ENCODE measurements at places on chromosomes 12 and 14.

DNA sequence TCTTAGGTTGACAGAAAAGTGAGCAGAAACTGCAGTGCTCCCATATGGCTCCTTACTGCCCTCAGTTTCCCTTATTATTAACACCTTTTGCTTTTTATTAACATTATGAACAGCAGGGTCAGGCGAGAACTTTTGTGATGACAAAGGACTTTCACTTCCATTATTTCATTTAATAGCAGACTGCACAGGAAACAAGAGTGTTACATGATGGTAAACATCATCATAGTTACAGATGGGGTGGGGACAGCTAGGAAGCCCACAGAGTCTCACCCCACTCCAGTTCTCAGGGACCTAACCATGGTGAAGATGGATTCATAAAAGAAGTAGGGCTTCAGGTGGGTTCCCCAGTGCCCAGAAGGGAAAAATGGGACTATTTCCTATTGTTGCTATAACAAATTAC is 110.1 kb upstream of the PELI2 start:
- DNase-seq: no peak

DNA sequence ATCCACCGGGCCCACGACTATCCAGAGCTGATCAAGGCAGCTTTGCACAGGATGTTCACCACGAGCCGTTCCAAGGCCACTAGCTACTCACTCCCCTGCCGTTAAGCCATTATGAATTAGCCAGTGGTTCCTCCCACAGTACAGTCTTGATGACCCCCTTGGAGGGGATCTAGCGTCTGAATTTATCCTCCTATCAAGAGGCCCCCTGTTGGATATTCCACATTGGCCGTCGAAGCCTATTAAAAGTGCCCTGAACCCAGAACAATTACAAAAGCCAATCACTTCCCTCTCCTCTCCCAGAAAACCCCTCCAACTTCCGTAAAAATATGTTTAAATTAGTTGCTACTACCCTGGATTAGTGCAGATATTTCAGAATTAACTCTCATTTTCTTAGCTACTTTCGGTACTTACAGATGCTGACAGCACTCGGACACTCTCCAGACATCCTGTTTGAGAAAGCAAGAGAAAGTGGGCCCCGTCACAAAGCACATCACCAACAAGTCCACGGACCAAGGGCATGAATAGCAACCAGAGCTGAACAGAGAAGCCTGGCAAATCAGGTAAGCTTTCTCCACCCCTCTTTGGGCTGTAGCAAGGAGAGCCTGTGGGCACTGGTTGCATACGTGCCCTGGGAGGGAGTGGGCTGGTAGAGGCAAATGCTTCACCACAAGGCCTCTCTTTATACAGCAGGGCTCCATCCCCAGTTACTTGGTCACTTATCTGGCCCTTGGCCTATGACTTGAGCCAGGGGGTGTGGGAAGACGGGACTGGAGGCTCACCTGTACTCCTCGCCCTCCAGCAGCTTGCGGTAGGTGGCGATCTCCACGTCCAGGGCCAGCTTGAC is 5.3 kb downstream of the KRT3 start:
- DNase-seq: no peak

GRCh38 chr14:92970271-92970670 is 47.3 kb downstream of the CHGA start:
- DNase-seq: no peak

- DNase-seq: no peak
Observed at GRCh38 chr12:124077701-124078100, 104.7 kb downstream of the ZNF664 start.

DNA sequence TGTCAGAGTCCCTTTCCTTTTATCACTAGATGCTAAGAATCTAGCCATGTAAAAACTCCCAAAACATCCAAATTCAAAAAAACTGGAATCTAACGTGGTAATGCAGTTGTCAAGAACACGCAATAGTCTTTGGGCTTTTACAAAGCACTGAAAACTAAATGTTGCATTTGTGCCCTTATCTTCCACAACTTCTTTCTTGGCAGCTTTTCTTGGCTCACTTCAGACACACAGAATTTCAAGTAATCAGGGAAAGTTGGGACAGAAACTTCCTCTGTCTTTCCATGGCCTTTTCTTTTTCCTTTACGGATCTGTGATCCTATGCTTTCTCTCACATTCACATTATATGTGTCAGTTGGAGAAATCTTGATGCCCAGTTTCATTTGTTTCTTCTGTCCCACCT is 136.0 kb downstream of the CRADD start:
- DNase-seq: no peak

GRCh38 chr14:36430662-36431084 is 89.4 kb downstream of the NKX2-1 start:
- DNase-seq: no peak

DNA sequence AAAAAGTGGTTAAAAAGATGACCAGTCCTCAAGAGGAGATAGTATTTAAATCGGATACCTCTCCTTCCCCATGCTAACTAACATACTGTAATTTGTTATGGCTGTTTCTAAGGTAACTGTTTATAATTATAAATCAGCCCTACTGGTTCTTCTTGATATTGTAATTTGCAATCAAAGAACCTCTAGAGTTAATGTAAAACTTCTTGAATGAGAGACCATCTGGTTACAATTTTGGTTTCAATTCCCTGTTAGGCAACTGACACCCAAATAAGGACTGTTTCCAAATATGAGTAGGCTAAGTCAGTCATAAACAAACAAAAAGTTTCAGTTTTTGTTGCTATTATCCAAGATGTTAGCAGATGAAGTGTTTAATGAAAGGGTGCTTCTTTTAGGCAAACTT is 120.2 kb upstream of the DNM1L start:
- DNase-seq: no peak

GRCh38 chr12:96919510-96920210 is 12.6 kb downstream of the NEDD1 start:
- DNase-seq: no peak

DNA sequence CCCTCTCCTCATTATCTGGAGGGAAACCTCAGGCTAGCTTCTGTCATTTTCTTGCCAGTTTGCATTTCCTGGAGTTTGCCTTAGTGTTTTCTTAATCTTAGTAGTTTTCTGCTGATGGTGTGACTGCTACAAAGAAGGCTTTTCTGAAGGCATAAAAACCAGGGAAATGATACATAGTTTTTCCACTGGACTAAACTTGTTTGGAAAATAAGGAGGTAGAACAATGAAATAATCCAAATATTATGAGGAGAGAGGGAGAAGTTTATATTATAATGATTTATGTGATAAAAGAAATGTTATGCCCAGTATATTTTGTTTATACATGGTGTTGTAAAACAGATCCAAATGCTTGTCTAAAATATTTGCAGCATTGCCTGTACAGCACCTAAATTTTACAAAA is 22.2 kb downstream of the DAAM1 start:
- DNase-seq: no peak

DNA sequence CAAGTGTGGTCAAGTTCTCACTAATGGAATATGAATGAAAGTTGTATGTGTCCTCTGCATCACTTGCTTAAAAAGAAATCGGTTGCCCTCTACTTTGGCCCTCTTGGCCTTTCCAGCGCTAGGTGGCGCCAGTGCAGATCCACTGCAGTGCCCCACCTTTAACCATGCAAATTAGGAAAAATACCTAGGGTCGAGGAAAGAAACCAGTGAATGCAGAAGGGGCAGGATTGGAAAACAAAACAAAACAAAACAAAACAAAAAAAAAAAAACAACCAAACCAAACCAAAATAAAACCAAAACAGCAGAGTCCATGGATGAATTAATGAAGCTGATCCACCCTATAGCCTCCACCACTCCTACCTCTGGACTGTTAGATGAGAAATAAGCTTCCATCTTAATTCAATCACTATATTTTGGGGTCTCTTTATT is 12.9 kb upstream of the NEMF start:
- DNase-seq: peak; percentile 61

DNA sequence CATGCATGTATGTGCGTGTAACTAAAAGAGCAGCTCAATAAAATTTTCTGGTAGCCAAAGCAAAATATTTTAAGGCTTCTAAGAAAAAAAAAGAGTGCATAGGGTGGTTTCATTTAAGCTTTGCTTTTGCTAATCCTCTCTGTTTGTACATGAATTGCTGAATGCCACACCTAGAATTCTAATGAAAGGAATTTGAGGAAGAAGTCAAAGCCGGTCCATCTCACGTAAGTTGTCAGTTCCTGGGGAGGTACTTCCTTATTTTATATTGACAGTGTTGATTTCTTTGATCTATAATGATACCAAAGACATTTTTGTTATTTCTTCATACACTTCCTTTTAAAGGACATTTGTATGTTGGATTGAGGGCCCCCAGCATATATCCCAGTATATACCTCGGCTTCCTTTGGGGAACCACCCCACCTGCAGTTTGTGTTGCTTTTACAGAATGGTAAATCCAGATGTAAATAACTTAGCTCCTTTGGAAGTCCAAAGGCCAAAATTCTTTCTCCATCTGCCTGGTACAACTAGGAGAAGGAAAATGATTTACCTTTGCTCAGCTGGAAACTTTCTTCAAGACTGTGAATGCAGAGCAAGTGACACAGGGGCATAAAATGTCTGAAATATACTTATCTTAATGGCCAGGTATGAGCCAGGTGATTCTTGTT is 420.9 kb upstream of the ATP2B1 start:
- DNase-seq: no peak

- peak; percentile 47 for DNase-seq
Observed at GRCh38 chr14:90518941-90519256, 122.1 kb downstream of the CALM1 start.

DNA sequence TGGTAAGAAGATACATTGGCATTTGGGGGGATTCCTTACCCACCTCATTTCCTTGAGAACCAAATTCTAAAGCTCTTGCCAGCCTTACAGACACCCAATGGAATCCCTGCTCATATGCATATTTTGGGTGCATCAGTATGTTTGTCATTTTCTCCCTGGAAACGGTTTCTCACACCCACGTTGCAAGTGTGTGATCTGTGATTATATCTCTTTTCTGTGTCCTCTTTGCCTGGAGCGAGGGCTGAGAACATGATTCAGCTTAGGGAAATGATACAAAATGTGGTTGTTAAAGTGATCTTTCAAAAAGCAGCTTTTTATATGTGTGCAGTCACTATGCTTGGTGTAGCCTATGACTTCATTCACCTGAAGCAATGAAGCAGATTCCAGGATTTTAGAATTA is 52.0 kb downstream of the KCNMB4 start:
- DNase-seq: no peak

- no peak for DNase-seq
Observed at GRCh38 chr12:42135259-42135814, 9.3 kb downstream of the GXYLT1 start.

DNA sequence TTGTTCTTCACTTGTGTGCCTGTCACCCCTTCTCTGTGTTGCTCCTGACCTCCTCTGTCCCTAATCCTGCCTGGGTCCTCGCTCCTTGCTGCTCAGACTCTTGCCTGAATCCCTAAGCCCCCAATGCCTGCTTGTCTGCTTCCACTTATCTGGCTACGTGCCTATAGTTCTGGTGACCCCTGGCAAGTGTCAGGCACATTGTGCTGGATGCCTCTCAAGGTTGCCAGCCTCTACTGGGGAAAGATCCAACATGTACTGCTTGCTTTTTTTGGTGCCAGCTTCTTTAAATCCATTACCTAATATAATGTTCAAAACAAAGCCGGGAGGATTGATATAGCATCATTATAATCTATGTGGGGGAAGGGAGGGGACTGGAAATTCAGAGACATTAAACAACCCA is 448.0 kb upstream of the CCDC196 start:
- no peak for DNase-seq

Measured in SK-N-DZ (cell line).